ENCODE measurements at places on chromosomes 12 and 14.

DNA sequence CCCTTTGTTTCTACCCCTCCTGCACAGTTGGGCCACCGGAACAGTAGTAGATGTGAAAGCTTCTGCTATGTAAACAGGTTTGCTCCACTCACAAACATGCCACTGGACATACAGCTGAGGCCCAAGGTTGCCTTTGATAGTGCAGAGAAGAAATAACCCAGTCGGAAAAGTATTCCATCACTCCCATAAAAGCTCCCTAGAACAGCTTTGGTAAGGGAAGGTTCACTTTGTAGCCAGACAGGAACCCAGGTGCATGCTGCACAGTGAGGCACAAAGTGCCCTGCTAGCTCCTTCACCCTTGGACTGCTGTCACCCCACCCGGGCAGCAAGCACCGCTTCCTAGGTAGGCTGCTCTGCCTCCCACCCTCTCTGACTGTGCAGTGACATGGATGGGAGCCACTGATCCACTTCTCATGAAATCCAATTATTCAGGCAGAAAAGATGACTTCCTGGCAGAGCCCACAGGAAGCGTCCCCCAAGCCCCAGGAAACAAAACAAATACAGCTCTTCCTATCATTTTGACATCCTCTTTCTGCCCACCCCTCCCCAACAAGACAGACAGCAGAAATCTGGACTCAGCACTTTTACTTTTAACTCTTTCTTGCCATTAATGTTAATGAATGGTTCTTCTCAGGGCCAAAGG, 100.2 kb downstream of the SRGAP1 start:
- no peak for DNase-seq

DNA sequence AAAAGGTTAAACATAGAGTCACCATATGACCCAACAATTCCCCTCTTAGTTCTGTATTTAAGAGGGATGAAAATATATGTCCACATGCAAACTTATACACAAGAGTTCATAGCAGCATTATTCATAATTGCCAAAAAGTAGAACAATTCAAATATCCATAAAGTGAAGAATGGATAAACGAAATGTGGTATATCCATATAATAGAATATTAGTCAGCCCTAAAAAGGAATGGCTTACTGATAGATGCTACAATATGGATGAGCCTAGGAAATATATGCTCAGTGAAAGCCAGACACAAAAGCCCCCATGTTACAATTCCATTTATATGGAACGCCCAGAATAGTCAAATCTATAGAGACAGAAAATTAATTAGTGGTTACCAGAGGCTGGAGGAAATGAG, 44.1 kb upstream of the RIN3 start:
- DNase-seq, result no peak

- no peak for DNase-seq
Observed at GRCh38 chr14:51959928-51960327, 29.4 kb upstream of the RTRAF start.

DNA sequence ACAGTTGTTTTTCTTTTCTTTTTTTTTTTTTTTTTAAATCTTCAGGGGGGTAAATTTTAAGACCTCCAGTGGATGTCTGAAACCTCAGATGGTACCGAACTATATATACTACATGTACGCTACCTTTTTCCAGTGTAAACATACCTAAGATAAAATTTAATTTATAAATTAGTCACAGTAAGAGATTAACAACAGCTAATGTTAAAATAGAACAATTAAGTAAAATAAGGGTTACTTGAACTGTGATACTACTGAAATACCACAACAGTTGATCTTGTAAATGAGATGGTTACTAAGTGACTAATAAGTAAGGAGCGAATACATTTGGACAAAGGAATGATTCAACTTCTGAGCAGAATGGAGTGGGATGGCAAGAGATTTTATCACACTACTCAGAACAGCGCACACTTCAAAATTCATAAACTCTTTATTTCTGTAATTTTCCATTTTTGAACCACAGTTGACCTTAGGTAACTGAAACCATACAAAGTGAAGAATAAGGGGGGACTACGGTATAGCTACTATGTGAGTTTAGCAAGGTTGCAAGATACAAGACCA, 80.5 kb upstream of the PCED1B start:
- DNase-seq, result no peak
